ENCODE measurements at places on chromosomes 5 and 9.

DNA sequence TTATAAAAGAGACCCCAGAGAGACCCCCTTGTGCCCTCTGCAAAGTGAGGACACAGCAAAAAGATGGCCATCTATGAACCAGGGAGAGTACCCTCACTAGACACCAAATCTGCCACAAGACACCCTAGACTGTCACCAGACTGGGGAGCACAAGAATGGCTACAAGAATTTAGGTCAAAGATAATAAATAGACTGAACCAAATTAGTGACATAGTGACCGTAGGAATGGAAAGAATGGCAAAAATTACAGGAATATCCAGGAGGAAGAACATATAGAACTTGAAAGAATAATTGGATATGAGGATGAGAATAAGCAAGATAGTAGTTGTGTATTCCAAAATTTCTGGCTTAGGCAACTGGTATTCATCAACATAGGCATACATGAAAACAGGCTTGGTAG is 235.0 kb downstream of the NNT start:
- no peak for ATAC-seq

DNA sequence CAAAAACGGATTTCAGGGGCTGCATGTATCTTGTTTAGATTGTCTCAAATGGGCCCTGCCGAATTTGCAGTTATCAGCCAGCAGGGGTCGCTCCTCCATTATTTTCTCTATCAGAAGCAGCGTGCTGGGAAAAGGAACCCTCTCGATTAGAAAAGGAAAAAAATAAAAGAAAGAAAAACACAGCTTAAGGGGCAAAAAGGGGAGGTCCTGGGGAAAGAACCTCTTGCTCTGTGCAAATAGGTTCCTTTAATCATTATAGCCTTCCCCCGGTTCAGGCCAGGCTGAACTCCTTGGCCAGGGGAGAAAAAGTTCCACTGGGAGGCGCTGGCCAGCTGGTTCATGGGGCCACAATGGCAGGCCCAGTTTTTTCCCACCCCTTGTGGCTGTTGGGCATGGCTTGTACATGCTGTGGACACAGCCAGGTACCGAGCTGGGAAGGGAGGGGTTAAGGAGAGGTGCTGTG is 25.0 kb upstream of the CAPSL start:
- ATAC-seq: no peak

- no peak for ATAC-seq
Observed at GRCh38 chr5:105462377-105462776, 1899.8 kb upstream of the NUDT12 start.

GRCh38 chr9:37926737-37927118 is 22.8 kb upstream of the SLC25A51 start:
- no peak for ATAC-seq

GRCh38 chr9:80811003-80811402 is 878.3 kb downstream of the TLE1 start:
- ATAC-seq: no peak

DNA sequence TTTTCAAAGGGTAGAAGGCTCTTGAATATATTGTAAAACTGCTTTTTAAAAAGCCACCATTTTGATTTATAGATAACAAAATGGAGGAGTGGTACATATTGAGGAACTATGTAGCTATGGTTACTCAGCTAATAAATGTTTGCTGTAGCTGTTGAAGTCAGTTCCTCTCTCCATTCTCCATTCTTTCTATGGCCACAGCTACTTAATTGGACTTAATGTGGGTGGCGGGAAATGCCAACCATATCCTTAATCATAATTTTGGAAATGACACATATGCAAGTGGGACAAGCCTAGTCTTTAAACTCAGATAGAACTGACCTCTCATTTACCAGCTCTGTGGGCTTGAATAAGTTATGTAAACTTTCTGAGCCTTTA is 10.6 kb downstream of the CDKN2A start:
- no peak for ATAC-seq

DNA sequence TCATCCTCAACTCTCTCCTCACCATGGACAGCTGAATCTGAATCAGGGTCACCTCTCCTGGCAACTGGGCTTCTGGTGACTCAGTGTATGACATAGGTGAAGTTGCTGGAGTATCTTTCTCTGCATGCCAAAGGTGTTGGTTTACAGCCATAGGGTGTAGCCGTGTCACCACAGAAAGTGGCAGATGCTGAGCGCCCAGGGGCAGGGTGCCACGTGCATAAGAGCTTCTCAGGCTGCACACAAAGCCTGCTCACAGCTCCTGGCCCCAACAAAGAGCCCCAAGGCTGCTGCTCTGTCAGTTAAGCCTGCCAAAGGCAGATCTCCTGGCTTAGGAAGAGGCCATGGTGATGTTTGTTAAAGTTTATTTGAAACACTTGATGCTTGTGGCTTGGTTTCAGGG is 297.7 kb upstream of the WWC1 start:
- ATAC-seq: no peak

DNA sequence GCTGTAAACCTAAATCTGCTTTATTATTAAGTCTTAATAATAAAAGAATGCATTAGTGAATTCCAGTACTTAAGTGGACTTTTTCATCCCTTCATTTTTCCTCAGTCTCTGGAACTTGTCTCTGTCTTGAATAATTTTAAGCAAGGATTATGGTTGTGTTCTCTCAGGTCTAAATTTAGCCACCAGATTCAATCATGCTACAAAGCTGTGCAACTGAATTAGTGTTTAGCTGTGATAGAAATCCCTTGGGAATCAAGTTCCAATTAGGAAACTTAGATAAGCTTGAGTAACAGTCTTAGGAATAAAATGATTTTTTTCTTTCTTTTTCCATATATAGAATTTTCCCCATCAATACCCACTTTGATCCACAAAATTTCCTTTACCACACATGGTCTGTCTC is 104.3 kb downstream of the PLPPR1 start:
- no peak for ATAC-seq

DNA sequence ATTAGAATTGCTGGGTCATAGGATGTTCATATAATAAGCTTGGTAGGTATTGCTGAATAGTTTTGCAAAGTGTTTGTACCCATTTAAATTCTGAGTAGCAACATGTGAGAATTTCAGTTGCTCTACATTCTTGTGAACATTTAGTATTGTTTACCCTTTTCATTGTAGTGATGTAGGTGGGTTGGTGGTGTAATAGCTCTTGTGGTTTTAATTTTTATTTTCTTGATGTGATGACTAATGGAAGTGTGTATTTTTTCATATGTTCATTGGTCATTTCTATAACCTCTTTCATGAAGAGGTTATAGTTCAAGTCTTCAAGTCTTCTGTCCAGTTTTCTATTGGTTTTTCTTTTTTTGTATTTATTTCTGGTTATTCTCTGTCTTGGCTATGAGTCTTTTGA is 34.4 kb downstream of the RASA1 start:
- ATAC-seq: no peak

GRCh38 chr9:21687351-21687750 is 115.1 kb upstream of the MTAP start:
- ATAC-seq: no peak

DNA sequence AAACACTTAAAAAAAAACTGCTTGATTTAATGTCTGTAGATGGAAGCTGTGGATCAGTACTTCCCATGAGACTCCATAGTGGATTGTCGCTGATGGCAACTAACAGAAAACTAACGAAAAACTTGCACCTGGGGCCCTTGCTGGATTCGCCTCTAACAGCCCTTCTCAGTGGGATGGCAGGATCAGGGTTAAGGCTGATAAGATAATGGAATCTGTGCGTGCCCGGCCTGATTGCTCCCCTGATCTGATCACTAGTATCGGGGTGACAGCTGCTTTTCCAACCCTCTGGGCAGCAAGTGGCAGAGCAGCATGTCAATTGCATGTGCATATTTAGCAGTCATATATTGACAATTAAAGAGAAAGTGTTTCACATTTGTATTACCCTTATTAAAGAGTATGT is 185.8 kb upstream of the ELAVL2 start:
- ATAC-seq: no peak

DNA sequence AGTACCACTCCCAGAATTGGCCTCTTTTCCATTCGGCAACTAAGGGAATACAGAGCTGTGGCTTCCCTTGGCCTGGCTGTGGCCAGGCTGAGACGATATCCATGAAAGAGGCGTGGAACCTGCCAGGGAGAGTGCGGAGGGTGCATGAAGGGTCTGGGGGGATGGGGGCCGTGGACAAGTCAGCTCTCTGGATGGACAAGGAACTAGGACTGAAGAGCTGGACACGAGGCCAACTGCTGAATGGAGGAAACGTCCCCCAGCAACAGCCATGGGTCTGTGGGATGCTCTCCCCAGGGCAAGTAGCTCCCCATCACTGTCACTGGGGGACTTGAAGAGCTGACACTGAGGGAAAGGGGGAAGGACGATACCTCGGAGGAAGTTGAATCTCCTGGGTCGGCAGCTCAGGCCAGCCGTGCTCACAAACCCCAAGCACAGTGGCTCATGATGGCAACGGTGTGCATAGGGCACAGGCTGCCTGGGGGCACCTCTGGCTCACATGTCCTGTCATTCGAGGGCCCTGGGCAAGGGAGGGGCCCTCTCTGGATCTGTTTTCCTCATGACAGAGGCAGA is 4.1 kb upstream of the OLFM1 start:
- ATAC-seq: no peak

- peak; percentile 38 for ATAC-seq
Observed at GRCh38 chr9:124743686-124744348, 27.3 kb downstream of the NR6A1 start.

DNA sequence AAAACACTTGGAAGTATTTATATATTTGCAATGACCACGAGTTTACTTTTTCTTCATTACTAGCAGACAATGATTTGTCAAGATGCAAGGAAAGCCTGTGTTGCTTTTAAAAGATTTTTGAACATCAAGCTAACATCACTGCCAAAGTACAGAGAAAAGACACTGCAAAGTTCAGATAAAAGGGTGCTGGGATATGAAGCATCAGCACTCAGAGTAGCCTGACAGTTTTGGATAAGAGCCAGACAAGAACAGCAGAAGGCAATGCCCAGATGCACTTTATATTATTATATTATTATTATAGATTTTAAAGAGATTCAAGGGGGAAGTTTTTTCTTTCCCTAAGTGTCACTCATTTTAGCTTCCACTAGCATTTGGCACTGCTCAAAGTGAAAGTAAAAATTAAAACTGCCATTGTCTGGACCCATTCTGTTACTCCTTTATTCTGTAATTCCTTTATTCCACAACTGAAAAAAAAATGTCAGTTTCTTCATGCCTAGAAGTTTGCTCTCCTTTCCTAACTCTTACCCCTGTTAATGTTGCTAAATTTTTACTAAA is 240.6 kb downstream of the EFNA5 start:
- no peak for ATAC-seq

DNA sequence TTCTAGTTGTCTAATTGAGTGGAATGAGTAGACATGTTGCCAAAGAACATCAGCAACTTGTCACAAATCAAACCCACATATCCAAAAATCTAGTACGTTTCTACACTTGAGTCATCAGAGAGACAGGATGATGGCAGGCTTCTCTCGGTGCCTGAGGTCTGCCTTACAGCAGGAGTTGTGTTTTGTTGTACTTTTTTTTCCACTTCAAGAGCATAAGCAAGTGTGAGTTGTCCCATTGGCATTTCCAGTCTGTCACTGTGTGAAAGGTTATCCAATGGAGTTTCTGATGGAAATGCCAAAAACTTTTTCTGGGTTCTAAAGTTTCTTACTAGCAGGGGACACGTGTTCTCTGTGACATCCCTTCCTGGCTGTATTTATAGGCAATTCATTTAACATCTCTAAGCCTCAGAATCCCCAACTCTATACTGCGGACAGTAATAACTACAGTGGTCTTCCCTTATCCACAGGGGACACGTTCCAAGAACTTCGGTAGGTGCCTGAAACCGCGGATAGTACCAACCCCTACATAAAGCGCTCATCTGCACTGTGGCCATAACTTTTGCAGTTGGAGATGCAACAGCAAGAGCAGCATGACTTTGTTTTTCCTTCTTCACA is 246.5 kb downstream of the SYK start:
- ATAC-seq: peak; percentile 86

DNA sequence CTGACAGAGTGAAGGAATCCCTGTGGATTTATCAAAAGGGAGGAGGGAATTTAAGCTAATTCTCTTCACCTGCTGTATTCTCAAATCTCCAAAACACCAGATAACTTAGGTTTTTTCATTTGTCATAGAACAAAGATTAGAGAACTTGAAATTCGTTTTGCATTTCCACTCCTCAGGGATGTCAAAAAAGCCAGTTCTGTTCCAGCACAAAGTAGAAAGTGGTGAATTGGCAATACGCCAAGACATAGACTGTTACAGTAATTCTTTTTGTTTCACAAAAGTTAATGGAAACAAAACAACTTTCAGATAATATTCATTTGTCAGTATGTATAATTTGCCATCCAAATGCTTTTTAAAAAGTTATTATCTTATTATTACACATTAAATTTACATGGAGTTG is 15.0 kb downstream of the S1PR3 start:
- ATAC-seq: no peak

DNA sequence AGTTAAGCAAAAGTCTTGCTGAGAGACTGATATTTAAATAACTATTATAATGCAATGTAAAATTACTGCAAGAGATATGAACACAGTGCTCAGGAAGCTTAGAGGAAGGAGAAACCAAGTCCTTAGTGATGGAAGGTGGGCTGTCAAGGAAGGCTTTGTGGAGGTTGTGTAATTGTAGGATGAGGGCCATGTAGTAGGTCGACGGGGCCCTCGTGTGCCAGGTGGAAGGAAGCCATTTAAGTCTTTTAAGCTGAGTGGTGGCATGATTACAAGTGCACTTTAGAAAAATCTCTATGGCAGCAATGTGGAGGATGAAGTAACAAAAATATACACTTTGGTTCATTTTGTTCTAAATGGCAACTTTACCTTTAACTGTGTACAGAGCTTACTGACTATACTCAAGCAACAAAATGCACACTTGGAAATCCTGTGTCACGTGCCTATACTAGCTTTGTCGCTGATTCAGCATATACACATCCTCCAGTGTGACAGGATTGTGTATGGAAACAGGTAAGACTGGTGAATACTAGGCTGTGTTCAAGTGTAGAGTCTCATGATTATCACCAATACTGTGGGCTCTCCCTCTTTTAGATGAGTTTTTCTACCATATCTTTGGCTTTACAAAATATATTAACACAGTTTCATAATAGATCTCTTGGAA is 78.6 kb downstream of the TMC1 start:
- ATAC-seq: no peak

DNA sequence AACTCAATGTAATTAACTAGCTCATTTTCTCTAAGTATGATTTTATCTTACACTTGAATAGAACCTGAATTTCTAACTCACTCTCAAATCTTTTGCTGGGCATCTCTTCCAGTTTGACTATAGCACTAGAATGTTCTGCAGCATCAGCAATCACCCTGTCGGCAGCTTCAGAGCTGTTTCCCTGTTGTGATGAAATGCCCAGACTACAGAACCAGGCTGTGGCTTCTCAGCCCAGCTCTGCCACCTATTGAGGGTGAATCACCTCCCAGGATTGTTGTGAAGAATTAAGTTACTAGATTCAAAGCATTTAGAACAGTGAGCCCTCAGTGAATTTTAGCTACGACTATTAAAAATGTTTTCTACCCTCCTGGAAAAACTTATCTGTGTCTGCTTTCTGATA is 90.4 kb upstream of the ANKRD55 start:
- peak; percentile 37 for ATAC-seq
